8988T (cell line): ENCODE measurements at places on chromosomes 3 and 15.

- no peak for DNase-seq
Observed at GRCh38 chr3:74021449-74021848, 396.7 kb upstream of the PDZRN3 start.

- no peak for DNase-seq
Observed at GRCh38 chr3:119809249-119810017, 27.5 kb downstream of the NR1I2 start.

DNA sequence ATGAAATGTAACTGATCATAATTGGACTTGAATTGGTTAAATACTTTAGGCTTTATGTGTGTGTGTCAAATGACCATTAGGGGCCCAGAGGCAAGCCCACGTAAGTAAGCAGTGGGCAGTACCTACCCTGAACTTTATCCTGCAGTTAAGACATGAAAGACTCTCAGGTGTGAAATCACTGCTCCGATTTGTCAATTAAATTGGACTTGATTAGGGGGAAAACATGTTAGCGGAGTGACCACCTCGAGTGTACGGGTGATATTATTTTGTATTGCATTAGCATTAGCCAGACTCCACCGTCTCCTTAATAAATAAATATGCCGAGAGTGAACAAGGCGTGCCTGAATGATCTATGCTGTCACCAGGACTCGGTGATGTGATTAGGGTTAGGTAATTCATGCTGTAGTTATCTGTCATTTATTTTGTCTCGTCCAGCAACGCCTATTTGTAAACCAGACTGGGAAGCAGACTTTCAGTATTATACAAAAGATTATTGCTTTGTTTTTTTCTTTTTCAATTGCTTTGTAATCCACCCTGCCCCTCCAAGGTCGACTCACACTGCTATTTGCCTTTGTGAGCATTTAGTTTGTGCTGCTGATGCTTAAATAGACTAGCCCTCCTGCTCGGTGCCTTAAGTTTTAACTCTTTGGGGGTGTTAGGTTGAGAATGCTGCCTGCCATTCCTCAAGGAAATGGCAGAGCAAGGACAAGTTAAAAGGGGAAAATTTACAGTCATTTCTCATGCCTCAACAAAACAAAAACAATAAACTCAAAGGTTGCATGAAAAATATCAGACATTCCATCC is 1.8 kb downstream of the RBMS3 start:
- no peak for DNase-seq

- no peak for DNase-seq
Observed at GRCh38 chr3:171234298-171235010, 207.9 kb upstream of the SLC2A2 start.

- no peak for DNase-seq
Observed at GRCh38 chr15:25734680-25735355, 128.3 kb downstream of the ATP10A start.

- DNase-seq: no peak
Observed at GRCh38 chr3:127535901-127536829, 54.4 kb downstream of the TPRA1 start.

GRCh38 chr3:146912241-146913015 is 307.3 kb upstream of the PLSCR5 start:
- no peak for DNase-seq

DNA sequence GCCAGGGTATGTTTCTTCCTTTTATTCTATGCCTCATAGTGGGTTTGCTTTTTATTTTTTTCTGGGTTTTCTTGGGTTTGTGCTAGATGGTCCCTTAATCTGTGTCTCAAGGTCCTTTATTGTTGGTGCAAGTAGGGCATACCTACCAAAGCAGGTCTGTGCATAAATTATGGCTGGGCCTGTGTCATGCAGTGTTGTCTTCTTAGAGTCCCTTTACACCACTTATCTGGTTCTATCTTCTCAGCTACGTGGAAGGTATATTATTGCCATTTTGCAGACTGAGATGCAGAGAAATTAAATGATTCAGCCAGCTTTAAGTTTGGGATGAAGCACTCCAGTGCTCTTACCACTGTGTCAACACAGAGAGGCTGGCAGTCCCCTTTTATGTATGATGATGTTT is 293.5 kb upstream of the SOX2 start:
- DNase-seq: no peak

- no peak for DNase-seq
Observed at GRCh38 chr3:188432802-188433520, 279.0 kb downstream of the LPP start.

DNA sequence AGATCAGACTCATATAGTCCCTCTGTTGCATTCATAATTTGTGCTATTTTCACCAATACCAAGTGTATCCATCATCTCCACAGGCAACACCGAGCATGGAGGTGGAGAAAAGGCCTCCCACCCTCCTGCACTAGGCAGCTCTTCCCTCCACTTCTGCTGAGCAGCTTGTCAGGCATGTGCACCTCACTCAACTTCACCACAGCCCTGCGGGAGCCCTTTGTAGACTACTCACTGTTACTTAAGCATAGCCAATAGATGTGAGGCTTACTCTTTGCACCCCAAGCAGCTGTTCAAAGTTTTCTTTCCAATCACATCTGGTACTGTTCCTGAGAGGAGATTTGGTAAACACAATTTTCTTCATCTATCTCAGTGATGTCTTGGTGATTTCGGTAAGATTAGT is 16.9 kb upstream of the GUCA1C start:
- DNase-seq: no peak

- DNase-seq: no peak
Observed at GRCh38 chr3:40914475-40914874, 284.8 kb upstream of the CTNNB1 start.

- DNase-seq: no peak
Observed at GRCh38 chr15:69535101-69535638, 82.6 kb downstream of the RPLP1 start.

GRCh38 chr3:51947215-51947900 is 5.2 kb downstream of the PARP3 start:
- no peak for DNase-seq

DNA sequence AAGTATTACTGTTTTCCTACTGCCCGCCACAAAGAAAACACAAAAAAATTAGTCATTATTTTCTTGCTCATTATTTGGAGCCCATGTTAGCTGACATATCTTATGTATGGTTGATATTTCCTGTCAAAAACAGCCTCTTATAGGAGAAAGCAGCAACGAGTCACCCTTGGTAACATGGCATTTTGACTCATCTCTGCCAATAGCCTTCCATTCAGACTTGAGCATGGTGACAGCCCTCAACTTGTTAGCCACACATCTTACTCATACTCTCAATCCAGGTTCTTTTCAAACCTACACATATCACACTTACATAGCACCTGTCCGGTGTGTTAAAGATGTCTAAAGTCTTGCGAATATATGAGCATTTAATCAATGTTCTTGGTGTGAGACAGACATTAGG is 109.4 kb upstream of the SAMMSON start:
- no peak for DNase-seq

- no peak for DNase-seq
Observed at GRCh38 chr3:186032321-186032720, 76.6 kb downstream of the ETV5 start.

- no peak for DNase-seq
Observed at GRCh38 chr3:52827866-52828376, 2.6 kb downstream of the ITIH4 start.

GRCh38 chr3:39960515-39961191 is 151.2 kb downstream of the MYRIP start:
- DNase-seq: no peak

DNA sequence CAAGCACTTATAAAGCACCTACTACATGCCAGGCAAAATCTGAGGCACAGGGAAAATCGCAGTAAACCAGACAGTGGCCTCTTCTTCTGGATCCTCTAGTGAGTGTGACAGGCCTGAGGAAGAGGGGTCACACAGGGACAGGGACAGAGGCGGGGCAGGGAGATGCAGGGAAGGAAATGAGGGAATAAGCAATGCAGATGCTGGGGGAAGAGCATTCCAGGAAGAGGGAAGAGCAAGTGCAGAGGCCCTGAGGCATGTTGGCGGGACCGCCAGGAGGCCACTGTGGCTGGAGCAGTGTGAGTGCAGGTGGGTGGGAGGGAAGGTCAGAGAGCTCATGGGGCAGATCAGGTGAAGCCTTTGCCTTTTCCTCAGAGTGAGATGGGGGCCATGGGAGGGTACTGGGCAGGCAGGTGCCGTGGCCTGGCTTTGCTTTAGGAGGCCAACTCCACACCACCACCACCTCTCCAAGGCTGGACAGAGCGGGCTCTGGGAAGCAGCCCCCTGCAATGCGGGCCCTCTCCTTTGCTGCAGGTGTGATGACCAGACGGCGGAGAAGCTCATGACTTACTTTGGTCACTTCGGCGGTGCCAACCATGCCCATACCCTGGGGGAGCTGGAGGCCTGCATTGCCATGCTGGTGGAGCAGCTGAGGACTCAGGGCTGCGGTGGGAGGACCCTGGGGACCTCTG is 26.8 kb upstream of the GP9 start:
- no peak for DNase-seq

DNA sequence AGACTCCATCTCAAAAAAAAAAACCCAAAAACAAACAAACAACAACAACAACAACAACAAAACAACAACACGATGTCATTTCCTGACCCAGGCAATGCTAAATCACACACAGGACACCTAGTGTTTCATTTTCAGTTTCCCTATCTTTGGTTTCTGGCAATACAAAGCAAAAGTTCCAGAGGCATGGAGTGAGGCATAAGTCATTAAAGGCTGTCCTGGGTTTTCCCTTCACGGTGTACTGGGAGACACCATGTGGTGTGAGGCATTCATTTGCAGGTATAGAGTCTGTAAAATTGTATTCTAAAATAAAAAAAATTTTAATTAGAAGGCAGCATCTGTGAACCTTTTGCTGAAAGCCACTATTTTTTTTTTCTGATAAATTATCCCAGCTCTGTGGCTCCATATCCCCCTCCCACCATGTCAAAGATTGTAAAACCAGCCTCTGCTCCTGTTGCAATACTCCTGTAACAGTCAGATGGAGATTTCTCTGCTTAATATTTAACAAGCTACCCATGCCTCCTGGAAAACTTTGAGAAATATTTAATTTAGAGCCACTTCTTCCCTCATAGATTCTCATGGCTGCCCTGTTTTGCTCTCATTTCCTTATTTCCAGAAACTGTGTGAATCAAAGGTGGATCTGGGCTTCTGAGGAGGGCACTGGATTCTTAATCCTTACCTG is 324.6 kb downstream of the MCTP2 start:
- DNase-seq: no peak

DNA sequence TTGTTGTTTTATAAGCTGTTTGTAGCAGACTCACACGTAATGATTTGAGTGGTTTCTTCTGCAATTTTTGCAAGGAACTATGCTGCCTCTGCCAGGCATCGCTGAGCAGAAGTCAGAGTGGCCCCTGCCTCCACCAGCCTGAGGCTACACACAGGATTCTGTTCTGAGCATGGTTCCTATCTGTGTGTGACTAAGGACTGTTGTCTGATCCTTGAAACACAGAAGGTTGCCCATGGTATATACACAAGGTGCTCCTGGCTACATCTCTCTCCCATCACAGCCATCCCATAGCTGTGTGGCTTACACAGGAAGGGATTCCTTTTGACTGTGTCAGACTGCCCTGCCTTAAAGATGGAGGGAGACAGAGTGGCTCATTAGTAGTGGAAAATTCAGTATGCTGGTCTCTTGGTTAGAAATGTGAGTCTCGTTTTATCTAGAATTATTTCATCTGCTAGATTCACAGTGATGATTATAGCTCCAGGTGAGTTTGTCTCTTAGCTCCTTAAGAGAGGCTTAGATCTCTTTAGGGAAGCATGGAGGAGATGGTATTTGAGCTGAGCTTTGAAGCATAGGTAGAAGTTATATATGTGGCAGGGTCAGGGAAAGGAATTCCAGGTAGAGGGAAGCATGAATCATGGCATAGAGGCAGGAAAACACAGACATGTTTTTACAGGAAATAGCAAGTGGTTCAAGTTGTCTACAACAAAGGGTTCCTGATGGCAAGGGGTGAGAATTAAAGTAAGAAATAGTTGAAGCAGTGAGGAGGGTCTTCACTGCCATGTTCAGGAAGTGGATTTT is 37.5 kb downstream of the SNAPC5 start:
- no peak for DNase-seq

DNA sequence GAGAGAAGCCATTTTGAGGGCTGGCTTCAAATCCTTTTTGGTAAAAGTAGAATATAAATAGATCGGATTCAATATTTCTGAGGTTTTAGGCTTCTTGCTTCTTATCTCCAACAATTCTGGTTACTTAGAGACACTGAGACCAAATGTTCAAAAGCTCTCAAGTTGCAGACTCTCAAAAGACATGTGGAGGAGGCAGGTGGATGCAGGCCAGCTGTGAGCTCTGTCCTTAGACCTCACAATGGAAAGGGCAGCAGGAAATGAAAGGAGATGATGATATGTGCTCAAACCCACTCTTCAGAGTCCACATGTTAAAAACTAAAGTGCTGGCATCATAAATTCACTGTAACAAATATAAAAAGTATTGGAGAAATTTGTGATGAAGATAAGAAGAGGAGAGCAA is 424.9 kb upstream of the ALCAM start:
- no peak for DNase-seq

GRCh38 chr3:186160691-186161243 is 51.9 kb upstream of the ETV5 start:
- no peak for DNase-seq

GRCh38 chr3:117118604-117119003 is 409.0 kb downstream of the TUSC7 start:
- DNase-seq: no peak

GRCh38 chr15:73802431-73803041 is 49.4 kb upstream of the INSYN1 start:
- DNase-seq: no peak

- DNase-seq: no peak
Observed at GRCh38 chr3:76047368-76047767, 262.0 kb upstream of the ZNF717 start.

- no peak for DNase-seq
Observed at GRCh38 chr3:178967177-178967532, 104.5 kb downstream of the ZMAT3 start.

GRCh38 chr3:95401693-95402092 is 1338.8 kb downstream of the NSUN3 start:
- DNase-seq: no peak

GRCh38 chr15:78406016-78406585 is 31.9 kb upstream of the IREB2 start:
- DNase-seq: no peak

DNA sequence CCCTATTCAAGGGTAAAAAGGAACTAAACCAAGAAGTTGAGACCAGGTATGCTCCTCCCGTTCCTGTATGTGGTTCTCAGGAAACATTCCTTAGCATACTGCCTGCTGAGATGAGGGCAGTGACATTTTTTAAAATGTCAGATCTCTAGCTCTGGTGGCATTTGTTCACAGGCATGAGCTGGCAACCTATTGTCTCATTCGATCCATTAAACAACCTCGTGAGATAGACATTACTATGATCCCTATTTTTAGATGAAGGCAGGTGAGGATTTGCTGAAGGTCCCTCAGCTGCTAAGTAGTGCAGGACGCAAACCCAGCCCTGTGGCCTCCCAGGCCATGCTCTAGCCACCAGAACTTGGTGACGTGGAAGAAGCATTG is 74.9 kb downstream of the SIDT1 start:
- DNase-seq: no peak

GRCh38 chr3:30401971-30402370 is 204.4 kb upstream of the TGFBR2 start:
- no peak for DNase-seq

DNA sequence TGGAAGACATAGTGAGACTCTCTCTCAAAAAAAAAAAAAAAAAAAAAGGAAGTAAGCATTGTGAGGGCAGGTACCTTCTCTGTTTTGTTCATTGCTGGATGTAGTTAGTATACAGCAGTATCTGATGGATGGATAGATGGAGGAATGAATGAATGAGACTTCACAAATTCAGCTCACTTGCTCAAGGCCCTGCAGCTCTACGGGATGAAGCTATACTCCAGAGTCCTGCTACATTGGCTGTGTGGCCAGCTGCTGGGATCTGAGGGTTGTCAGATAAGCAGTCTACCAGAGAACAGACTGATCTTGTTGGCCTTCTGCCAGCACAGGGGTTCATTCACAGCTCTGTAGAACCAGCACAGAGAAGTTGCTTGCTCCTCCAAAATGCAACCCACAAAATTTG is 35.0 kb downstream of the MLH1 start:
- no peak for DNase-seq
